ENCODE measurements at places on chromosomes 3 and 15. TPM values are rescaled to one million over a fixed set of nuclear protein-coding genes. Genes with fewer than 3 reads are reported as not detected.
A peak's percentile ranks its signal among the peaks of the same experiment; 100 is the strongest.

DNA sequence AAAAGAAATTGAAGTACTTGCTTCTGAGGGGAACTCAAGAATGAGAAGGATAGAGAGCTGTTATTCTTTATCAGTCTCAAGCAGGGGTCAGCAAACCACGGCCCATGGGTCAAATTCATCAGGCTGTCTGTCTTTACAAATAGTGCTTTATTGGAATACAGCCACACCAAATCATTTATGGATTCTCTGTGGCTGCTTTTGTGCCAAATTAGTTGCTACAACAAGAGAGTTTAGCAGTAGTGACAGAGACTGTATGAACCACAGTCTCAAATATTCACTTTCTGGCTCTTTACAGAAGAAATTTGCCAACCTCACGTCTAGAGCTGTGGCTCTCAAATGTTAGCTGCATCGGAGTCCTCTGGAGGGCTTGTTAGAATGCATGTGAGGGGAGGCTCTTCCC, 258.0 kb upstream of the RARB start:
- DNase-seq = no peak

Gene MYH15
- 0.48 TPM for total RNA-seq

GRCh38 chr3:42148086-42148848, 57.1 kb downstream of the TRAK1 start:
- no peak for DNase-seq

DNA sequence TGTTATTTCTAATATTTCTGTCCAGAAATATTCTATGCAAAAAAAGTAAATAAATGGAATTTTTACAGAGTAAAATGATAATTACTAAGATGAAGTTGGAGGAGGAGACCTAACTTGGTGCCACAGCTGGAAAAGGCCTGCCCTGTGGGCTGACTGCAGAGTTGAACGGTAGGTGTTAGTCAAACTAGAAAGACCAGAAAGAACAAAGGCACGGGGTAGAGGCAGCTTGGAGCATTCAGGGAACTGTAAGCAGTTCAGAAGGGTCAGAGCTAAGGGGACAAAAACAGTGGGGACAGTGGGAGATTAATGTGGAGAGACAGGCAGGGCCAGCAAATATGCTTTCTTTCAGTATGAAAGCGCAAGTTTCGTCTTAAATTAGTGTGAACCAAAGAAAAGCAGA, 39.3 kb upstream of the PTPRG start:
- DNase-seq = no peak

- DNase-seq = no peak
Measured at GRCh38 chr15:67813104-67813634, 12.1 kb upstream of the SKOR1 start.

DNA sequence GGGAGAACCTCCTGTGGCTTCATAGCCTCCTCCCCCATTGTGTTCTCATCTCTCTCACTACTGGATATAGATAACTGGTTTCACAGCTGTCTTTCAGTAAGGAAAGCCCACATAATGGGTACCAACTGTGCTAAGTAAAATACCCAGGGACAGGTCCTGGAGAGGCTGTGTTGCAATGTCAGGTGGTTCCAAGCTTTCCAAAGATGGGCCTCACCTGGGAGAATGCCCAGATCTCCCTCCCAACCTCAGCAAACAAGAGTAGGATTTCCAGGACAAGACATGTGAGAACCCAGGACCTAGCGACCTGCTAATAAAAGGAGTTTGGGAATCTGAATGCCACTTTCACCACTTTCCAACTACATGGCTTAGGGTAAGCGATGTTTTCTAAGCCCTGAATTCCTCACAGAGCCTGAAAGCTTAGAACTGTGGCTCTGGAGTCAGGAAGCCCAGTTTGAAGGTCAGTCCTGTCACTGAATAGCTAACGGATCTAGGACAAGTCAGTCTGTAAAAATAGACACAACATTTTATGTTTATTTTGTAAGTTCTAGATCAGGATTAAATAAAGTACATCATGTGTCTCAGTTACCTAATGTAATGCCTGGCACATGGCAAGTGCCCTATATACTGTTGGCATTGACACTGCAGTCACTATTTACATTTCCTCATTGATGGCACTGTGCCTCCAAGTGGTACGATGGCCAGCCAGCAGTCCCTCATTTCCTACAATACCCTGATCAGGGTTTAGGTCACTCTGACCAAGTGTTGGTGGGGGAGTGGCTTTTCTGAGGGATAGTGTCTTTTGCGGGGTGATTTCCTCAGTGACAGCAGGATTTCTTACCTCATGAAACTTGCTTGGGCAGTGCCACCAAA, 11.9 kb downstream of the CERS3 start:
- DNase-seq = no peak

DNA sequence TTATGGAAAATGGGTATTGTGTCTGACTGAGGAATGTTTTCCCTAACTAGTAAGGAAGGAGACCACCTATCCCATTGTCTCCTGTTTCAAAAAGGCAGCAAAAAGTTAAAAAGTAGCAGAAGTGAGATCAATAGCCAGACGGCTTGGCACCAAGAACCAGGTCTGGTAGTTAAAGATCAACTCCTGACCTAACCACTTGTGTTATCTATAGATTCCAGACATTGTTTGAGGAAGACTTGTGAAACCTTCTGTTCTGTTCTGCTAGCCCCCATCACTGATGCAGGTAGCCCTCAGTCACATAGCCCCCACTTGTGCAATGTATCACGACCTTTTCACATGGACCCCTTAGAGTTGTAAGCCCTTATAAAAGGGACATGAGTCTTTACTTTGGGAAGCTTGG, 46.3 kb upstream of the C2CD4B start:
- no peak for DNase-seq

Gene MUC13
- total RNA-seq = 1.4 TPM

Gene RHOV
- 3.6 TPM for total RNA-seq

Gene NPAP1
- total RNA-seq = 2.4 TPM

Gene ATP13A4
- 16.6 TPM for total RNA-seq

DNA sequence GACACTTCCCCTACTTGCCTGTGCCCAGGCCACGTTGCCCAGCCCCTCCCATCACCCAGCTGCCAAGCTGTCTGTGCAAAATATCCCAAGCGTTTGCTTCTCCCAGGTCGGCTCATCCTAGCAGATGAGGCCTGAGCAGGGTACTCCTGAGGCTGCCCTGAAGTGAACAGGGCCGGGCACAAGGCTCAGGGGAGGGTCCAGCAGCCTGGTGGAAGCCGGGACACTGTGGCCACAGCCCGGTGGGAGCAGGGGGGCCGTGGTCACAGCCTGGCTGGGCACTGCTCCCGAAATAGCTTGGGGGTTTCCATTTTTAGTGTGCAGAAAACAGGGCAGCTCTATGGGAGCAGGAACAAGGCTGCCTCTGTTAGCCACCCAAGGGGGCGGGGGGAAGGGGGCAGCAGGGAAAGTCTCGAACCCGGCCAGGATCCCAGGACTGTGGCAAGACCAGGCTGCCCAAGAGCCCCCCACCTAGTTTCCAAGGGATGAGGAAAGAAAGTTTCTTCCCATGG, 3.4 kb downstream of the PLXNB1 start:
- no peak for DNase-seq

DNA sequence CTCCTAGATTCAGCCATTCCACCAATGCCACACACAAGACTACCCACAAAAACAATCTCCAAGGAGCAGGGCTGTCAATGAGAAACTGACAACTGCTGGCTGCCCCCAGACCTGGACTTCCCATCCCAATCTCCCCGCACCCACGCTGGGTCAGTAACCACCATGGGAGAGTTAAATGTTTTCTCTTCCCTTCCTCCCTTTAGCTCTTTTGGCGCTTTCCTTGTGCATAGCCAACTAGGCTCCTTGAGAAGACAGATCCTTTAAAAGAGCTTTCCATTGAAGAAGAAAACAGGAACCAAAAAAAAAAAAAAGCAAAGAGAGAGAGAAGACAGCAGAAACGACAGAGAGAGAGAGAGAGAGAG, 8.3 kb downstream of the BCL6 start:
- no peak for DNase-seq

Gene NRG4
- 3.6 TPM for total RNA-seq

Gene DUOX1
- total RNA-seq = 5.8 TPM

DNA sequence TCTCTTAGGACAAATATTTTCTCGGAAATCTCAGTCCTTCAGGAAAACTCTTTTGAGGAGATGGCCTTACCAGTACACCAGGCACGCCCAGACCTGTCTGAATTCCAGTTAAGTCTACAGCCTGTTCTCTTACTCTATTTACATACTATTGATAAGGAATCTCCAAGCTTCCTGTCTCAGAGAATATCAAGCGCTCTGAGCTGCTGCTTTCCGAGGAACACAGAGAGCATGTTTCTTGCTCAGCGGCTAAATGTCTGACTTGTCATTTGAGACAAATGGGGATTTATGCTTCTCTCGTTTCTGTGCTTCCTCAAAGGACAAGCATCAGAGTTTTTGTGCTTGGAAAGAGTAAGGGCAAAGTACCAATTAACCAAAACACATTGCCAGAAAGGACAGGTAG, 112.4 kb upstream of the CCDC54 start:
- DNase-seq = peak; percentile 66

- no peak for DNase-seq
Measured at GRCh38 chr15:89109238-89109637, 21.0 kb downstream of the ABHD2 start.

GRCh38 chr3:140995881-140996280, 54.2 kb downstream of the SLC25A36 start:
- DNase-seq = no peak

DNA sequence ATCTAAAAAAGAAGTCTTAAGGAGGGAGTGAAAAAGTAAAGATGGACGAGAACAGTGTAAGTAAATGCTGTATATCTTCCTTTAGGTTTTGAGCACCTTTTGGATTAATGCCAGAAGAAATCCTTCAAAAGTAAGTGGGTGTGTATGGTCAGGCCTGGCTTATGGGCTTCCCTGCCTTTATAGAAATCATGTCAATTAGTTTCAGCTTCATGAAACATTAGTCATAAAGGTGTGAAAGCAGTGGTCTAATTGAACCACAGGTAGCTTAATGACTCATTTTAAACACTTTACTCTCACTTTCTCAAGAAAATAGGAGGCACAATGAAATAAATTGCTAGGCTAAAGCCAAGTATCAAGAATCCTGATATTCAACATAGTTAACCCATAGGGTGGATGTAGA, 467.4 kb upstream of the DPPA4 start:
- DNase-seq = no peak

DNA sequence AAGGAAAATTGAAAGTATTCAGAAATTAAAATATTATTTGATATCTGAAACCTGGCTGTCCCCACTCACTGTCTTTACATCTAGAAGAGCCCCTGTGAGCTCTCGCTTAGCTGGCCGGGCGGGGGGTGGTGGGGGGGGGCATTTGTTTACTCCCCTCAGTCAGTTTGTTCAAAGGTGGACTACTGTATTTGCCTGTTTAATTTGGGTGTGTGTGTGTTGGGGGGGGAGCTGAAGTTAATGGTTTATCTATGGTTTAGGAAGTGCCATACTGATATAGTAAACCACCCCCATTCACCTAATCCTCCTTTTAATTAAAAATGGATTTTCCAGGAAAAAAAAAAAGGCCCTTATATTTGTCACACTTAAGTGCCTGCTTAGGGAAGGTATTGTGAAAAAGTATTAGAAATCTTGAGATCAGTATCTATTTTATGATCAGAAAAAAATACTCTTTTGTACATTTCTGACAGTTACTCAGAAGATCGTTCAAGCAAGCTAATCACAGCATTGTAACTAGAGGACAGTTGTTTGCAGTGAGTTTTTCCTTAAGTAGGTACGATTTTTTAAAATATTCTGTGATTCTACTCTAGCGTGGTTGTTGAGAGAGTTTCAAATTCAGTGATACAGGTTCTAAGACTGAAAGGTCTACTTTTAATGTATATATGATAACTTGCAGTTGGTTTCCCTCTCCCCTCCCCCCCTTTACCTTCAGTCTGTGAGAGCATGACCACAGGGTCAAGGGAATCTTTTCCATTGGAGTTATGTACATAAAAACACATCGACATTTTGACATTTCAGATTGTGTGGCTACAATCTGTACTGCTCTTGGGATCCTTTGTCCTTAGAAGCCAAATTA, 8.5 kb downstream of the NR2F2 start:
- DNase-seq = no peak

GRCh38 chr3:180116203-180116602, 79.5 kb upstream of the PEX5L start:
- DNase-seq = no peak

Data from umbilical cord (tissue), 2 donors.